ENCODE measurements at places on chromosomes 7 and 10.

DNA sequence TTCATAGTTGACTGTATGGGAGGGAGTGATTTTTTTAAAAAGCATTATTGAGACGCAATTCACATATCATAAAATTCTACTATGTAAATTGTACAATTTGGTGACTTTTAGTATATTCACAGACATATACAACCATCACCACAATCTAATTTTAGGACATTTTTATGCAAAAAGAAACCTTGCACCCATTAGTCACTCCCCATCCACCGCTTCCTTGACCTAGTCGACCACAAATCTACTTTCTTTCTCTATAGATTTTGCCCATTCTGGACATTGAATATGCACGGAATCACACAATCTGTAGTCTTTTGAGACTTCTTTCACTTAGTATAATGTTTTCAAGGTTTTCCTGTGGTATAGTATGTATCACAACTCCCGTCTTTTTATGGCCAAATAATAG is 54.6 kb downstream of the BLNK start:
- no peak for DNase-seq

- no peak for DNase-seq
Measured at GRCh38 chr7:32244806-32245345, 174.7 kb upstream of the PDE1C start.

DNA sequence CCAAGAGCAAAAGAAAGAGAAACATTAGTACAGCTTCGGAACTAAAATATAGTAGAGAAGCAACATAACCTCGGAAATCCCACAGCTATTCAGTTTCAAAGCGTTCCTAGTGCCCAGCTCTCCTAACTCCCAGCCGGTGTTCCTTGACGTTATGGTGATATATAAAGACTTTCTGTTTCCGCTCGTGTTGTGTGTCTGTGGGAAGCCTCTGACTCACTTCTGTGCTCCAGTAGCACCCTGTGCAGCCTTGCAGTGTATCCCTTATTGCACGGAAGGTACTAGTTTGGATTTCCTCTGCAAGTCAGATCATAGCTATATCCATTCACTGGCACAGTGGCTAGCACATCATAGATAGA is 535 bp downstream of the ASAH2B start:
- no peak for DNase-seq

- DNase-seq: no peak
Measured at GRCh38 chr10:119104654-119105015, 722 bp downstream of the DENND10 start.

DNA sequence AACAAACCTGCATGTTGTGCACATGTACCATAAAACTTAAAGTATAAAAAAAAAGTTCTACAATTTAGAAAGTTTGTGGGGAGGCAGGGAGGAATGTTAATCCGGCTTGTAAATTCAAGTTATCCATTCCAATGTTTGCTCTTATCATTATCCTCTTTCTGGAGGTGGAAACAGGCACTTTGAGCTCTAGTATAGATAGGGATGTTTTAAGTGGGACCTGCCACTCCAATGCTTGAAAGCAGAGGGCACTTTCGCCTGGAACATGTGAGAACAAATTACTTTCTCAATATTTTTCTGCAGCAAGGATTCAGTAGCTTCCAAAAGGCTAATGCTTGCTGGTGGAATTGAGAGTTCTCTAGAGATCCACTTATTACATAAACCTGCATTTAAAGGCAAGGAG is 45.6 kb downstream of the FEZF1 start:
- DNase-seq: no peak

DNA sequence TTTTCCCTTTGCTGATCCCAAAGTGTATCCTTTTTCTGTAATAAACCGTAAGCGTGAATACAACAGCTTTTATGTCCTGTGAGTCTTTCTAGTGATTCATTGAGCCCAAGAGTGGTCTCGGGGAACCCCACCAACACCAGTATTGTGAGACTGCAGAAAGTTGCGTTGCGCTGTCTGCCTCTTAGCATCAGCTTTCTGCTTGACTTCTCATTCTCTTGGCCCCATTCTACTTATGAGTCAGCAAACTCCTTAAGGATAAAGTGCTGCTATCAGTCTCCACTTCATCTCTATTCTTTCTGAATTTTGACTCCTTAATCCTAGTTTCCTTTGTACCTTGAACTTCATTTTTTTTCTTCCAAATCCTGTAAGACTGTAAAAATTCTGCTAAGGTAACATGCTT is 184.3 kb upstream of the MBL2 start:
- no peak for DNase-seq

GRCh38 chr7:100130608-100131453 is 4.1 kb downstream of the MBLAC1 start:
- peak; percentile 65 for DNase-seq

GRCh38 chr7:13992596-13992964 is 3.1 kb upstream of the ETV1 start:
- DNase-seq: no peak

- no peak for DNase-seq
Measured at GRCh38 chr7:33463131-33463530, 333.8 kb downstream of the BBS9 start.

- no peak for DNase-seq
Measured at GRCh38 chr10:103666087-103666761, 172.7 kb downstream of the NEURL1 start.

- no peak for DNase-seq
Measured at GRCh38 chr10:122348935-122349361, 25.6 kb upstream of the PLEKHA1 start.

- no peak for DNase-seq
Measured at GRCh38 chr7:99433158-99433557, 5.4 kb downstream of the PTCD1 start.

GRCh38 chr10:11755512-11756263 is 13.5 kb downstream of the ECHDC3 start:
- no peak for DNase-seq

DNA sequence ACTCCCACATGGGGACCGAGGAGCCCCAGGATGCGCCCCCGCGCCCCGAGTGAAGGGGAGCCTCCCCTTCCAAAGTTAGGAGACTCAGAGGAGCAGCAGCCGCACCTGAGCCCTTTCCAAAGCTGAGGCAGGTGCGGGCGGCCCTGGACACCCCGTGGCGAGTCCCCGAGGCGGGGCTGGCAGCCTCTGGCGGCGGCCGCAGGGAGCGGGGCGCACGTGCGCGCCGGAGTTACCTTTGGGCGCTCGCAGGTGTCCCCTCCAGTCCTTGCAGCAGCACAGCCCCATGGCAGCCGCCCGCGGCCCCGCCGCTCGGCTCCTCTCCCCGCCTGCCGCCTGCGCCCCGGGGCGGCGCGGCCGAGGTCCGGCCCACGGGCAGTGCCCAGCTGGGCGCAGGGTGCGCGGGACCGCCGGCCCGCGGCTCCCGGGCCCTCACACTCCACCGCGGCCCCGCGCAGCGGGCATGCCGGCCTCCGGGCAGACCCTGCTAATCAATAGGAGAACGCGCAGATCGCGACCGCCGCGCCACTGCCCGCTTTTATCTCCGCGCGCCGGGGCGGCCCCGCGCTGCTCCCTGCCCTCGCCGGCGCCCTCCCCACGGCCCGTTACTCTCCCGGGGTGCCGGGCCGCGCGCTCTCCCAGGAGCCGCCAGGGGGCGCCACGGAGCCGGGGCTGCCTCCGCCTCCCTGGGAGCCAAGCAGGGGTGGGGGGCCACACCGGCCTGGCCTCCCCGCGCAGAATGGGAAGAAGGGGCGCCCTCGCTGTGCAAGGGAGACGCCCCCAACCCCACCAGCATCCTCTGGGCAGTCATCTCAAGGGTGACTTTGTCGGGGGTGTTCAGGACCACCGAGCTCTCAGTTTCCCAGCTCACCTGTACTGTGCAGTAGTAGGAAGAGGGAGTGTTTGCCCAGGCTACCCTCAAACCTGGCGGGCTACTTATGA is 80.8 kb downstream of the ARHGAP22 start:
- no peak for DNase-seq

- no peak for DNase-seq
Measured at GRCh38 chr7:102916426-102916825, 3.6 kb downstream of the LRRC17 start.

DNA sequence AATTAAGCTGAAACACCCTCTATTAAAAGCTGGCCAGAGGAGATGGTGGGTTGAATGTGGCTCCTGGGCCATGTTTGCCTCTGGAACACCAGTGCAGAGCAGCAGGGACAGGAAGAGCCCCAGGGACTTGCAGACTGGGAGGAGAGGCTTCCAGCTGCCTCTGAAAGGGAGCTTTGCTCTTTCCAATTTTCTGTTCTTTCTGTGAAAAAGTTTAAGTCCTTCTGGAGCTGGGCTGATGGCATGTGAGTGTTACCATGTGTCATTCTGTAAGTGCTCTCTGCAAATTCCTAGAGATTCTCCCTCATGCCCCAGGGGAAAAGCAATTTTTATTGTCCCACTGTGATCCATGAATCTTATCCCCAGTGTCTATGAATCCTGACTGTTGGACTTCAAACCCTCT is 112.8 kb upstream of the LANCL2 start:
- no peak for DNase-seq

DNA sequence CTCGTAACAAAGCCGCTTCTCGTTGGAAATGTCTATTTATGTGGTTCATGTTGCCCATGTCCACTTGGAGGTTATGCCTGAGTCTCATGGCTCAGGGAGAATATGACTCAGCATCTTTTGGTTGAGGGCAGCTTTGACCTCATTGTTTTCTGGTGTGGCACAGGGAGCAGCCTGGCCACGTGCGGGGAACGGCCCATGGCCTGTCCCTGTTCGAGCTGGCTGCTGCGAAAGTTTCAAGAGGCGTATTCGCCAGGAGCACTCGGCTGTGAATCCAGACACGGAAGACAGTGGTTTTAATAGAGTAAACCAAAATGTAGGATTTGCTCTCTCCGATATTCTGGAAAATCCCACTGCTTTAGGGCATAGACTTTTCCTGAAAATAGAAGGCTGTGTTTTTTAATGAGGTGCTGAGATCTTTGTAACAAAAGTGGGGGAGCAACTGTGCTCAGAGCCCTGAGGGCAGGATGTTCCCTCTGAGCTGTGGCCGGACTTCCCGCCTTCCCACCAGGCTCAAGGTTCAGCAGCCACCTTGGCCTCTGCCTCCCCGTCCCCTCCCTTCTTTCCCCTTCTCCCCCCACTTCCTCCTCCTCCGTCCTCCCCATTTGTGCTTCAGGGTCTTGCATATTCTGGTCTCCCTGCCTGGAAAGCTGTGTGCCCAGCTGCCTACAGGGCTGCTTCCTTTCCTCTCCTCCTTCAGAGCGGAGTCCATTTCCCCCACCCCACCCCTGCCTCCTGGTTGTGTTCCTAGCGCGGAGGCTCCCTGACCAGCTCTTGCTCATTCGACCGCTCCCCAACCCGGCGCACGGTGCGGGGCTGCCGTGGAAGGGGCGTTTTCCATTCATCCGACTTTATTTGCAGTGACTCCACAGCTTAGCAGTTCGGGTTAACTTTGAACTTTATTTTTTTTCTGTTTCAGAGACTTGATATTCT is 642.0 kb downstream of the SDK1 start:
- no peak for DNase-seq

- DNase-seq: no peak
Measured at GRCh38 chr7:42883950-42884349, 27.9 kb downstream of the C7orf25 start.

DNA sequence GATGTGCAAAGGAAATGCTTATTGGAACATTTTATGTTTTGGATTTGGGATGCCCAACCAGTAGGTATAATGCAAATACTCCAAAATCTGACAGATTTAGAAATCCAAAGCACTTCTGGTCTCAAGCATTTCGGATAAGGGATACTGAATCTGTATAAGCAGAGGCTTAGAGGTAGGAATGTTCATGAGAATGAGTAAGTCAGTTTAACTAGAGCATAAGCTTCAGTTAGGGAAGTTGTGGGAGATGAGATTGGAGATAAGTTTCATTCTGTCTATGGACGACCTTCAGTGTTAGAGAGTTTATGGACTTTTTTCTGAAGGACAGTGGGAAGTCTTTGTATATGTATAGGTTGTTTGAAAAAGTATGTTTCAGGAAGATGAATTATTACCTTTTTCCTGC is 10.4 kb downstream of the TAX1BP1 start:
- DNase-seq: no peak

DNA sequence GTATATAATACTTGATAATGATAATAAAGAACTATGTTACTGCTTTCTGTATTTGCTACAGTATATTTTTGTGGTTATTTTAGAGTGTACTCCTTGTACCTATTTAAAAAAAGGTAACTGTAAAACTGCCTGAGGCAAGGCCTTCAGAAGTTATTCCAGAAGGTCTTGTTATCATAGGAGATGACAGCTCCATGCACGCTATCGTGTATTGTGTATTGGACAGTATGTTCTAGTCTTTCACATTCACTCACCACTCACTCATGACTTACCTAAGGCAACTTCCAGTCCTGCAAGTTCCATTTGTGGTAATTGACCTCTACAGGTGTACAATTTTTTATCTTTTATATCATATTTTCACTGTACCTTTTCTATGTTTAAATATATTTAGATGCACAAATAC is 100.7 kb downstream of the ARL4A start:
- DNase-seq: no peak

DNA sequence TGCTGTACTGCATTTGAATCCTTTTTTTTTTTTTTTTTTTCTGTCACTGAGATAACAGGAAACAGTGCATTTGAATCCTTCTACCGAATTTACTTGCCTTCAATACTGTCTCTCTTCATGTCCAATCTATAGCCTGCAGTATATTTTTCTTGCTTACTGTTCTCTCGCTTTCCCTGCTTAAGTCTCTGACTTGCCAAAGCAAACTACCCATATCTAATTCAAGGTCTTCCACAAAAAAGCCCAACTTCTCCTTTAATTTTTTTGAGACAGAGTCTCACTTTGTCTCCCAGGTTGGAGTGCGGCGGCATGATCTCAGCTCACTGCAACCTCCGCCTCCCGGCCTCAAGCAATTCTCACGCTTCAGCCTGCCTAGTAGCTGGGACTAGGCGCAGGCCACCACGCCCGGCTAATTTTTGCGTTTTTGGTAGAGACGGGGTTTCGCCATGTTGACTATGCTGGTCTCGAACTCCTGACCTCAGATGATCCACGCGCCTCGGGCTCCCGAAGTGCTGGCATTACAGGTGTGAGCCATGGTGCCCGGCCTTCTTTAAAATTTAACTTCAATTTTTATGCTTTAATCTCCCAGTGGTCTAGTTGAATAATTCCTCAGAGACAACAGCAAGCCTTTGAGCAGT is 882 bp downstream of the PDCD11 start:
- no peak for DNase-seq

- DNase-seq: no peak
Measured at GRCh38 chr7:116273283-116273917, 63.1 kb downstream of the TES start.

DNA sequence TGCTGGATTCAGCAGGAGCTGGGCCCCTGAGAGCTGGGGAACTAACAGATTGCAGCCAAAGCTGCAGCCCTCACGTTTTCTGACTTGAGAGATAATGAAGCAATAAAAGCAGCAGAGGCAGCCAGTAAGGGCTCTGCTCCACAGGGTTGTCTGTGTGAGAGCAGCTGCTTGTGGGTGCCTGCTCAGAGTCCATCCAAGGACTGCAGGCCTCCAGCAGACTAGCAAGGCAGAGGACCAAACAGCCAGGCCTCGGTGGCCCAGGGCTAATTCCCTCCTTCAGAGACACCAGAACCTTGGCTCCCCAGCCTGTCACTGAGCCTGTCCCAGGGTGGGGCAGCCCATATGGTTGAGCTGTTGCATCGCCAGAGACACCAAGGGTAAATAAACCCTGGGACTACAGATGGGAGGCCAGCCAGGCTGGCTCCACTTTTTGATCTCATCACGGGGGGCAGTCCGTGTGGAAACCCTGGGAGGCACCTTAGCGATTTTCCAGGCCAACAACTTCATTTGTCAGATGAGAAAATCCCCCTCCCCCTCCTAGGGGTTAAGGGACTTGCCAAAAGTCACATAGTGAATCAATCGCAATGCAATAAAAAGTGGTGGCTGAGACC is 229.2 kb downstream of the WDR11 start:
- DNase-seq: no peak

GRCh38 chr10:92126100-92126650 is 164.7 kb downstream of the CPEB3 start:
- no peak for DNase-seq
